SK-N-MC (cell line): ENCODE measurements at places on chromosomes 6 and 20.
A peak's percentile ranks its signal among the peaks of the same experiment; 100 is the strongest.

- DNase-seq: peak; percentile 20
Measured at GRCh38 chr20:45592574-45593189, 13.6 kb upstream of the WFDC8 start.

DNA sequence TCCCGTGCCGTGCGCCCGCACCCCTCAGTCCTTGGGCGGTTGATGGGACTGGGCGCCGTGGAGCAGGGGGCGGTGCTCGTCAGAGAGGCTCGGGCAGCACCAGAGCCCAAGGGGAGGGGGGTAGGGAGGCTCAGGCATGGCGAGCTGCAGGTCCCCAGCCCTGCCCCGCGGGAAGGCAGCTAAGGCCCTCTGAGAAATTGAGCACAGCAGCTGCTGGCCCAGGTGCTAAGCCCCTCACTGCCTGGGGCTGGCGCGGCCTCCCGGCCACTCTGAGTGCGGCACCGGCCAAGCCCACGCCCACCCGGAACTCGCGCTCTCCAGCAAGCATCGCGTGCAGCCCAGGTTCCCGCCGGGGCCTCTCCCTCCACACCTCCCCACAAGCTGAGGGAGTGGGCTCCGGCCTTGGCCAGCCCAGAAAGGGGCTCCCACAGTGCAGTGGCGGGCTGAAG, 16.4 kb downstream of the SOX4 start:
- no peak for DNase-seq

- DNase-seq: no peak
Measured at GRCh38 chr6:7996538-7997111, 67.6 kb downstream of the BLOC1S5 start.

DNA sequence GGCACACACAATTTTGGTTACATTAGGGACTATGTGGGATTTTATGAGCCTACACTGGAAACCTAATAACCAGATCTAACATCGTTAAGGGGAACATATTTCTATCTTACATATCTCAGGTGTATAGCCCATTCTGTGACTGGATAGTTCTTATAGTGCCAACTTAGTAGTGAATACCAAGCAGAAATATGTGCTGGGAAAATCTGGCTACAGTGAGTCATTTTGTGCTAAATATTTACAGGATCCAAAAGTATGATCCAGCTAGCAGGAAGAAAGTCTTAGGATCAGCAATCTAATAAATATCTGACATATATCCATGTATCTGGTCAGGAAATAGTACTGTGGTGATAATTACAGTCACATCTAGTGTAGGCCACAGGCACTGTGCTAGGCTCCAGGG, 94.6 kb upstream of the INSM1 start:
- no peak for DNase-seq
